Smooth muscle cell of the pulmonary artery (primary cell): ENCODE measurements at places on chromosomes 11 and 22. TPM values are rescaled to one million over a fixed set of nuclear protein-coding genes. Genes with fewer than 3 reads are reported as not detected.

SHISA8 gene
- not detected in 2 replicates for total RNA-seq

ZNF215 gene
- 2.6 and 3.8 TPM in 2 replicates for total RNA-seq

ARHGEF17 gene
- total RNA-seq, result 90.2 and 95.1 TPM in 2 replicates

CABP4 gene
- under 0.01 TPM in 1 of 2 replicates, not detected in the other for total RNA-seq

DKK3 gene
- total RNA-seq, result 561 and 670 TPM in 2 replicates
